ENCODE measurements at places on chromosomes 1 and 21.

GRCh38 chr1:57309630-57310029 is 114.2 kb downstream of the DAB1 start:
- DNase-seq, result no peak

DNA sequence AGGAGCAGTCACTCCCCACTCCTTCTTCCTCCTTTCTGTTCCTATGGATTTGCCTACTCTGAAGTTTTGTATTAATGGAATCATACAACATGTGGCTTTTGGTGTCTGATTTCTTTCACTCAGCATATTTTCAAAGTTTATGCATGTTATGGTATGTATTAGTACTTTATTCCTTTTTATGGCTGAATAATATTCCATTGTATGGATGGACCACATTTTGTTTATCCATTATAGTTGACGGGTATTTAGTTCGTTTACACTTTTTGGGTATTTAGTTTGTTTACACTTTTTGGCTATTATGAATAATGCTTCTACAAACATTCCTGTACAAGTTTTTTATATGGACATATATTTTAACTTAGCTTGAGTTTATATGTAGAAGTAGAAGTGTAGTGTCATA is 113.1 kb downstream of the PCBP3 start:
- DNase-seq, result no peak

DNA sequence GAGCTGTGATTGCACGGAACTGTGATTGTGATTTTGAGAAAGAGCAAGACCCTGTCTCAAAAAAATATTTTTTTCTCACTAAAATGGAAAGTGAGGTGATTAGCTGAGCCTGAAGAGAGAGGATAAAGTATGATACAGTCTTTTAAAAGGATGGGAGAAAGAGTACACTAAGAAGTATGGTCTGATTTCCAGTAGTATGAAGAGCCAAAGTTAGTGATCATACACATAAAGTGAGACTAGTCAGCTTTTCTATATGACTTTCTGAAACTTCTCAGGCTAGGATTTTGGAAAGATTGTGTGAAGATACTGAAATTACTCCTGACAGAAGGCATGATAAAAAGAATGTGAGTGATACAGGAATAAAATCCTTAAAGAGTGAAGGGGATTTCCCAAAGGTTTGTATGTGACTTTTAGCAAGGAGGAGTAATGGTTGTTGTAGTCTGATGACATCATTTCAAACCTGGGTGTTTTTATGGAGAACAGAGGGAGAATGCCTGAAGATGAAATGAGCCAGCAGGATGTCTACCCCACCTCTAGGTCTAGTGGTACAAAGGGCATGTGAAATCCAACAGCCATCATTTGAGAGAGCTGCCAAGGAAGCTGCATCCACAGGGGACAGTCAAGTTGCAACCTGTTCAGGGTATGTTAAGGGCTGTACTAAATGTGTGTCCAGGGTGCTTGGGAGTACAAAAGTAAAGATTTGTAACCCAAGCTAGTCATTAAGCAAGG is 157.7 kb downstream of the PIK3R3 start:
- DNase-seq, result no peak

DNA sequence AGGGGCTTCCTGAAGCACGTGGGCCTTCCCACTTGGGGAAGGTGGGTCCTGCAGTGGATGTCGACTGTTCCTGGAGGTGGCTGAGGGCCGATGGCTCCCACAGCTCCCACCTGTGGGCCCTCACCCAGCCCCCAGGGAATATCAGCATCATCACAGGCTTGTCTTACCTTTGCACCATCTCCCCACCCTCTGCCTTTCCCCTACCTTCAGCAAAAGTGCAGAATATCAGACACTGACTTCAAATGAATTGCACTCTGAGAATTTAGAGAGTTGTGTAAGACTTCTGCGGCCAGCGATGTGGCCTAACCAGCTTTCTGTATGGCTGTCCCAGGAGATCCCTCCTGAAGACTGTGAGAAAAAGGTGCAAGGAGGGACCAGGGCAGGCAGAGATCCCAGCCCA is 105.4 kb downstream of the PRDM2 start:
- no peak for DNase-seq

DNA sequence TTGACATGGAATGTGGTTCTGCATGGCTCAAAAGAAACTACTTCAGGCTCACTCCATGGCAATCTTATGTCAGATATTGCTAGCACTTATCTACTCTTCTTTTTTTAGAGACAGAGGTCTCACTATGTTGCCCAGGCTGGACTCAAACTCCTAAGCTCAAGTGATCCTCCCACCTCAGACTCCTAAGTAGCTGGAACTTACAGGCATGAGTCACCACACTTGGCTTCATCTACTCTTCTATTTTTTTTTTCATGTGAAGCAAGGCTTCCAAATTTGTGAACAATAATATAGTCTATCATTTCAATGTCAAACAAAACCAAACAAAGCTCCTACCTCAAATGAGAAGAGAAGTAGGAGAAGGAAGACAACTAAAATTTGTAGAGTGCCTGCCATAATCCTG is 7.5 kb upstream of the PSEN2 start:
- DNase-seq, result no peak

GRCh38 chr1:19645411-19646251 is 1.5 kb downstream of the NBL1 start:
- DNase-seq, result no peak

DNA sequence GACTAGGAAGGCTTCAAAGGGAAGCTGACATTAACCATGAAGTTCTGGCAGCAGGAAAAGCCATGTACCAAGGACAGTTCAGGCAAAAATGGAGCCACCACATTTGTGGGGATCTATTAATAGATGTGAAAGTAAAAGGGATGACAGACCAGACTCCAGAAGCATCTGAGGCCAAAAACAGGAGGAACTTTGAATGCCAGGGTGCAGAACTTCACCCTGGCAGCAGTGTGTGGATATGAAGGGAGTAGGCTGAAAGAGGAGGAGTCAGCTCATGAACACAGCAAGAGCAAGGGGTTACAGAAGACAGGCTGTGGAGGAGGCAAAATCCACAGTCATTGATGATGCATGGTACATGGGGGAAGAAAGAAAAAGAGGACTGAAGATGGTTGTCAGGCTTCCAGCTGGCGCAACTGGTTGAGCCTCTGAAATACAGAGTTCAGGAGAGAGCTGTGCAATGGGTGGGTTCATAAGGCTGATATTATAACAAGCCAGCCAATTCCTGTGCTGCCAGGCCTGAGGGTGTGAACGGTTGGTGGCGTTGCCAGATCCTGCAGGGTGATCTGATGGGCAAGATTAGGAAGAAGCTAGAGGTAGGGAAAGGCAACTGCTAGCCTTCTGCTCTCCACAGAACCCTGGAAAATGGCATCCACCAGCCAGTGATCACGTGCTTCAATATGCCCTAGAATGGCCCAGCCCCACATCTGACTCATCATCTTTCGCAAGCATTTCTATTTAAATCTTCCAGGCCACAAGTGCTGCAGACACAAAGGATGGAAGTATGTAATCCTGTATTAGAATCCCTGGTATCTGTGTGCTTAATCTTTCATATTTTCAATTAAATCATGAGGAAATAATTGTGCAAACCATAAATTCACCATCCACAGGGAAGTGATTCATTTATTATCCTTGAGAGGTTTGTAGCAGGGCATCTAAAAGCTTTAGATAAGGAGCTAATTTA is 81.9 kb downstream of the SLC25A24 start:
- no peak for DNase-seq

- DNase-seq, result no peak
Measured at GRCh38 chr1:174112489-174113162, 46.7 kb upstream of the RABGAP1L start.

DNA sequence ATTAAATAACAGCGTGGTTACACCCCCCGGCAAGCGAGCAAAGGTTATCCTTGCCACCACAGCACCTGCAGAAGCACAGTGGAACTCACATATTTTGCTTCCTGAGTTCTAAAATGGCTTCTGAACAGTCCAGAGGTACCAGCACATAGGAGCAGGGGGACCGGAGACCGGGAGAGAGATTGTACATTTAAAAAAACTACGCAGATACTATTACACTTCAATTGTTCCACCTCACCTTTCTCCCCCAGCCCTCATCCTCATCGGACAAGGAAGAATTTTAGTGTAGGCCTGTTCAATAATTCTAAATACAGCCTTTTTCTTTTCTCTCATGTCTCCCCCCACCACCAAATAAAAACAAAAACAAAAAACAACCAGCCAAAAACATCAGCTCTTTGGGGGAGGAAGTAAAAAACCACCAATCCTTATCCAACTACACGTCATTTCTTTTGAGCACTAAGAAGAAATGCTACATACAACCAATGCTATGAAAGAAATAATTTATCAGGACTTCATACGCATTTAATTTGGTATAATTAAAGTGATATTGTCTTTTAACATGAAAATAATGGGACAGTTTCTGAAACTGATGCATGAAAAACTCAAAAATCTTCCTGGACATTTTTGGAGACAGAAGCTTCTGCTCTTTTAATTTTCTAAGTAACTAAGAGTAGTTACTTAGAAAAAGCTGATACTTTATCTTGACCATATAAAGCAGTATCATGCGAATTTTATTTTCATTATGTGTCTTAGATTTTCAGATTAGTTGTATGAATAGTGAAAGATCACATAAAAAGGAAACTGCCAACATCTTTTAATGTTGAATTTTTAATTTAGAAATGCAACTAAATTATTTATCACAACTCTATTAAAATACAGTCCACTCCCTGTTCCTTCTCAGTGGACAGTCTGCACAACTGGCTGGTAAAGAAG is 9.1 kb downstream of the CDKN2C start:
- no peak for DNase-seq

DNA sequence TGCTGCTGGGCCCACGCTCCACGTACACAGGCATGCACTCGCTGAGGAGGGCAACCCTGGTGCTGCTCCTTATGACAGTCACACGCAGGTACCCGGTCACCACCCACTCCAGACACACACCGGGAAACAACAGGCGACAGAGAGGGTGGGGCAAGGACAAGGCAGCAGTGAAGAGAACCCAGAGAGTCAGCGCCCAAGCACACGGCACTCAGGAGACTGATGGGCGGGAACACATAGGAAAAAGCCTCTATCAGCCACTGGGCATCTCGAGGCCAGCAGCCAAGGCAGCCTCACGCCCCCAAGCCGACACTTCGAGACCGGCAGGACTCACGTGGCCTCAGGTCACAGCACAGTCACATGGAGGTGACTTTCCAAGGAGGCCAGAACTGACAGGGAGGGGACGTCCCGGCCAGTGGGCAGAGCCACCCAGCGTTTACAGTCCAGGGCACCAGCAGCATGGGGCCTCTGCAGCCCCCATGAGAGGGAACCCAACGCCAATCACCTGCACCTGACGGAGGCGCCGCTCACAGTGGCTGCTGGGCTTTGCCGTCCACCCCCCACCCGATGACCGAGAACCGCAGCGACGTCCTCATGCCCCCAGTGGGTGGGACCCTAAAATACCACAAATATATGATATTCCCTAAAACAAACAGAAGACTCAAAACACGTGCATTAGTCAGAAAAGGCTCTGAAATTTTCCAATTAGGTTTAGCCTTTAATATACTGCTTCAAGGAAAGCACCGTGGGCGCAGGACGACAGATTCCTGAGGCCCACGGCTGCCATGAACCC is 19.7 kb downstream of the PTTG1IP start:
- DNase-seq, result no peak

- DNase-seq, result no peak
Measured at GRCh38 chr1:238141353-238141752, 250.6 kb upstream of the ZP4 start.

DNA sequence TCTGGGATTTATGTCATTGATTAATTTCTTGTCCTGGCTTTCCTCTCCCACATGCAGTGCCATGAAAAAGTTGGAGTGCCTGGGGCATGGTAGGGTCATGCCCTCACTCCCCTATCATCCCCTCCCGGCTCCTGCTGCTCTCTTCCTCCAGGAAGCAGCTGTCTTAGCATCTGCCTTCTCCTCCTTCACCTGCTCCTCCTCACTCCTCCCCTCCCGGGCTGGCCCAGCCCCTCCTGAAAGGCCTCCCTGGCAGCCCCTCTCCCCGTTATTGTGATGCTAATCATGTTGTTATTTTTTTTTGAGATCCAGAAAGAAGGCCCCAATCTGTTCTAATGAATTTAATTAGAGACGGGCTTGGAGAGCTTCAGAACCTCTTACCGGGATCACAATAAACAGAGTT is 36.3 kb upstream of the NFASC start:
- no peak for DNase-seq

GRCh38 chr1:197438010-197438790 is 170.1 kb downstream of the CRB1 start:
- no peak for DNase-seq

- no peak for DNase-seq
Measured at GRCh38 chr1:167137332-167137781, 43.5 kb downstream of the STYXL2 start.

DNA sequence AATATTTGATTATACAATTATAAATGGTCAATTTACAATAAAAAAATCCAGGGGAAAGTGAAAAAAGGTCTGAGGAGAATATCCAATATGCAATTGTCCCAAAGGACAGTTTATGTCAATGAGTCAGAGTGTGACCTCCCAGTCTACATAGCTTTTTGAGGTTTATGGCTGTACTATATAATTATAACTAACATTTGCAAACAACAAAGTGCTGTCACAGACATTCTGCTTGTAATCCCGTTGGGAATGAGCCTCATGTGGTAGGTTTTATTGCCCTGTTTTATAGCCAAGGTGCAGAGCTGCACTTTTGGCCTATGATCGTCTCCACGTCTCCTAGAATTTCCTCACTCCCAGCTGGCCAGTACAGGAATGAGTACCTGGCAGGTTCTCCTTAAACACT is 103.8 kb downstream of the ADSS2 start:
- no peak for DNase-seq

DNA sequence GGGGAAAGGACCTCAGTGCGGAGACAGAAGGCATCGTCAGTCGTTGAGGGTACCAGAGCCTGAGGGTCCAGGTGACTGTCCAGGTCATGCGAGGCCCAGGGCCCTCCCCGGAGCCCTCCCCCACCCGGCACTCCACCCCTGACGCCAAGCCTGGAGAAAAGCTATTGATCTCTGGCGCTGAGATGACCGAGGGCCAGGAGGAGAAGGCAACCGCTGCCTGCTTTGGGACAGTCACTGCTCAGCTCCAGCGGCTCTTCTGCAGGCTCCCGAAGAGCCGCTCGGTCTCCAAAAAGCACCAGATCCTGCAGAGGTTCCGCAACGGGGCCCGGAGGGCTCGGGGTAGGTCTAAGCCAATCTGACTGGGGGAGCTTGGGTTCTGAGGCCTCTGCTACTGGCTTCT is 10.9 kb downstream of the RASSF5 start:
- no peak for DNase-seq

GRCh38 chr1:90948301-90948700 is 73.5 kb downstream of the ZNF644 start:
- DNase-seq, result no peak
